ENCODE measurements at places on chromosomes 2 and 18. TPM values are rescaled to one million over a fixed set of nuclear protein-coding genes. Genes with fewer than 3 reads are reported as not detected.

The TTC39C gene
- total RNA-seq, result 76.7 TPM

The C2orf80 gene
- not detected for total RNA-seq

The RESP18 gene
- not detected for total RNA-seq

The HOXD12 gene
- not detected for total RNA-seq

The CHRNG gene
- total RNA-seq, result not detected

The PRR30 gene
- not detected for total RNA-seq

The VWA3B gene
- total RNA-seq, result not detected

The GPR35 gene
- 2.0 TPM for total RNA-seq

The C18orf54 gene
- total RNA-seq, result 14.0 TPM

The GAL3ST2 gene
- 0.35 TPM for total RNA-seq

The CFAP53 gene
- 3.0 TPM for total RNA-seq

The TDRD15 gene
- not detected for total RNA-seq

The CHAC2 gene
- total RNA-seq, result 17.7 TPM

The OR6B2 gene
- total RNA-seq, result not detected

The DSG1 gene
- total RNA-seq, result not detected

The SERPINB4 gene
- not detected for total RNA-seq

The TUBA4B gene
- not detected for total RNA-seq

The PLB1 gene
- 0.90 TPM for total RNA-seq

The PRKAG3 gene
- not detected for total RNA-seq

The ABCB11 gene
- total RNA-seq, result not detected

The TSPYL6 gene
- total RNA-seq, result not detected

The SYT4 gene
- not detected for total RNA-seq

The SUPT7L gene
- 27.7 TPM for total RNA-seq

The B3GNT7 gene
- not detected for total RNA-seq

The KHK gene
- 10.5 TPM for total RNA-seq

The CCDC85A gene
- total RNA-seq, result not detected

The IL36A gene
- total RNA-seq, result not detected

The KCNG2 gene
- total RNA-seq, result not detected

The UGT1A10 gene
- not detected for total RNA-seq

The DYNAP gene
- total RNA-seq, result not detected

The ALLC gene
- not detected for total RNA-seq

The GGCX gene
- total RNA-seq, result 21.7 TPM

The TFPI gene
- 0.13 TPM for total RNA-seq

Measured in activated T-helper 17 cell treated with anti-CD3 and anti-CD28 coated beads, Interleukin-2, amount 50 U/mL, for 72 hours (primary cell).